ENCODE measurements at places on chromosomes 3 and 15. TPM values are rescaled to one million over a fixed set of nuclear protein-coding genes. Genes with fewer than 3 reads are reported as not detected.

GRCh38 chr3:11544412-11545181 is 99.1 kb downstream of the VGLL4 start:
- DNase-seq, result peak; percentile 61

DNA sequence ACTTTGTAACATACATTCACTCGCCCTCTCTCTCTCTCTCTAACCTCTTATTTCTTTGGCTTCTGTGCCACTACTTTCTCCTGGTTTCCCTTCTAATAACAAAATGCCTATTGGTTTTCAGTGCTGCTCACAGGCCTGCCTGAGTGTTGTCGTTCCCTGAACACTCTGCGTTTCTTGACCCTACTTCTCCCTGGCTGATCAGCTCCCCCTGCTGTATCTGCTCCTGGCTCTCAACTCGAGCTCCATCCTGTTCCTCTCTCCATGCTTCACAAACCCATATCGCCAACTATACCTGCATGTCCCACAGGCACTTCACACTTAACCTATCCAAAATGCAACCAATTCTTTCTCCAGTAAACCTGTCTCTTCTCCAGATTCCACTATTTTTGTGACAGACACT is 111.4 kb downstream of the OPA1 start:
- DNase-seq, result no peak

GRCh38 chr3:118889691-118890090 is 145.0 kb downstream of the IGSF11 start:
- DNase-seq, result no peak

GRCh38 chr3:100206687-100207086 is 54.1 kb upstream of the TBC1D23 start:
- no peak for DNase-seq

GRCh38 chr15:61621146-61621545 is 392.0 kb upstream of the RORA start:
- DNase-seq, result peak; percentile 35

Gene LDHAL6B
- total RNA-seq, result not detected

All from left ventricle myocardium superior (tissue), 1 donor.